ENCODE measurements at places on chromosomes 7 and 10.
A peak's percentile ranks its signal among the peaks of the same experiment; 100 is the strongest.

- no peak for DNase-seq
Observed at GRCh38 chr7:33623267-33623666, 282.1 kb upstream of the BMPER start.

DNA sequence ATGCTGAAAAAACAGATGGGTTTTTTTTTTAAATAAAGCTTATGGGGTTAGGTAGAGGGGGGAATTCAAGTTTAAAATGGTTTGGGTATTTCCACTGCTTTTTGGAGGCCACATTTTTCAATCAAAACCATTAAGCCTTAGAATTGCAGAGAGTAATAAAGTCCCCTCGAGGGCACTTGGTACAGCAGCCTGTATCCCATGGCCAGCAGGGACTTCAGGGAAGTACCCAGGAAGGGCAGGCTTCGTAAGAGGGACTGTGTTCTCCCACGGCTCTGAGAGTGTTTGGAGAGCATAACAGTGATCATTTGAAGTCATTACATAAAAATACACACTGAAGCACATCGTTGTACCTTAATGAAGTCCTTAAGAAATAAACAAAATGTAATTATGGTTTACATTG is 432.7 kb downstream of the DPP6 start:
- DNase-seq, result no peak

DNA sequence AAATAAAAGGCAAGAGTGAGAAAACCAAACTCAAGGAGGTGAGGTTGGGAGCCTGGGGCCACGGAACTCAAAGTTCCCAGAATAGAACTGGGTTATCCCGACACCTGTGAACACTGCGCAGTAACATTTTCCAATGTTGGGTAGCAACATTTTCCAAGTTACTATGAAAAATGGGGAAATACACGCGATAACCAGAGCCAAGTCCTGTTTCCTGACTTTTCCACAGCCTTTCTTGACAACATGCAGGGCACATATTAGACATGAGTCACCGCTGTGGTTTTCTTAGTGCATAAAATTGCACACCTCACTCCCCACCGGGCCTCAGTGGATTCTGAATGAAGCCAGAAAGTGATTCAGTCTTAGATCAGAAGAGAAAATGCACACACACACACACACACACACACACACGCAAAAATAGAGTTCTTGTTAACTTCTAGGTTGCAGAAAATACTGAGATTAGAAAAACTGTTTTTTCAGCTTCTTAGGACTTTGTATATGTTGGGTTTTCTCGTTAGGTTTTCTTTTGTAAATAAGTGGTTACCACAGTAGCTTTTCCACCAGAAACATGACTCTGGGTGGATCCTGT is 70.0 kb downstream of the CAMK1D start:
- peak; percentile 25 for DNase-seq

DNA sequence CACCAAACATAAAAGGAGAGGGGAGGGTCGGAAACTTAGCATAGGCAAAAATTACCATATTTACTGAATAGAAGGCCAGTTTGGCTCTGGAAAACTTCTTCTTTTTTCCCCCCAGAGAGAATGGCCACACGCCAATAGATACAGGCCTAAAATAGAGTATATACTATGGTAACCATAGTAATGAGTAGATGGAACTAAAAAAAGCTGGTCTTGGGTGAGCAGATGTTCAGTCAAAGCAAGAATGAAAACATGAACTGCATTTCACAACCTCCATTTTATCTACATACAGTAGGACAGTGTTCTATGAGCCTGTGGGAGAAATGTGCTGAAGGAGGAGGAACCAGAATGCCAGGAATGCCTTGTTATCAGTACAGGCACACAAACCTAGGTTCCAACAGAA is 141.7 kb upstream of the SEMA3A start:
- DNase-seq, result no peak

DNA sequence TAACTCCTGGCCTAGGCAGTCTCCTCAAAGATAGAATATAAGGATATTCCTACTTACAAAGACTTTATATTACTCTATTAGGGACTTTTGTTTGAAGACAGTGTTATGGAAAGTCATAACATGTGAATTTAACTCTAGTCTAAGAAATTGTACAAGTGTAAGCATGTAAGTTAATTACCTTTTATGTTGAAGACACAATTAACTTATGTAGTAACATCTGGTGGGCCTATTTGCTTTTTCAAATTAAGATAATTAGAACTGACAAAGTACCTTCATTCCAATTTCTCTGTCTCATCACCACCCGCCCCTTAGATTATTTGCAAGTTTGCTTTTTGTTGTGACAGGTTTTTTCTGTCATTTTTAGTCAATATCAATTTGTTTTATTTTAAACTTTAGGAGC is 126.0 kb upstream of the THSD7A start:
- DNase-seq, result no peak

- DNase-seq, result no peak
Observed at GRCh38 chr7:134165252-134165651, 38.1 kb downstream of the LRGUK start.

- no peak for DNase-seq
Observed at GRCh38 chr7:114130866-114131265, 212.1 kb upstream of the PPP1R3A start.

- DNase-seq, result no peak
Observed at GRCh38 chr7:45985902-45986301, 64.8 kb upstream of the IGFBP3 start.

DNA sequence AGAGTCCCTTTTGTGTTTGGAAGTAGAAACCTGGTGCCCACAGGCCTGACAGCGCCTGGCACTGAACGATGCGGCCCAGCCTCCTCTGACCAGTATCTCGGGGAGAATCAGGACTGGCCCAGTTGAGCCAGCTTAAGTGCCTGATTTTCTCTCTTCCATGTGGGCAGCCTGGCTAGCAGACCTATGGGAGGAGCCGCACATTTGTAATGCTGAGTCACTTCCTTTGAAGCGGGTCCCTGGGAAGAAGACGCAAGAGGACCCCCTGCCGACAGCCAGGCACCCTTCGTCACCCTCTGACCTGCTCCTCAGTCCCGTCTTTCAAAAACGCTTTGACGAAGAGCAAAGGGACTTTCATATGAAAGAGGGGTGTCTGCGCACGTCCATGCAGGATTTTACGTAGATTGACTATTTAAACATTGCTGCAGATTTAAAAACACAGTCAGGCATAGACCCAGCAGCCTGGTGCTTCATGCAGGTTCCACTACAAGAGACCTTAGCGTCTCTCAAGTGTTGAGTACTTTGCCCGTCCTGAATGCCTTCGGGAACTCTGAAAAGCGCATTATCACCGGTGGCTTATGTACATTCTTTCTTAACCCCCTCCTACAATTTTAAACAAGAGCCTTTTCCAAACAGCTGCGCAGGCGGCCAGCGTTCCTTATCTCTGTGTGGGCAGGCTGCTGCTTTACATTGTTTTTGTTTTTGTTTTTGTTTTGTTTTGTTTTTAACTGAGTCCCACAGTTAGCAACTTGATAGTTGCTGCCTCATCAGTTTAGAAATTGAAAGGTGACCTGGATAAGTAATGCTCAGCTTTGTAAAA is 36.5 kb upstream of the AP5Z1 start:
- DNase-seq, result no peak

GRCh38 chr10:5981529-5981928 is 4.2 kb upstream of the IL15RA start:
- DNase-seq, result no peak

DNA sequence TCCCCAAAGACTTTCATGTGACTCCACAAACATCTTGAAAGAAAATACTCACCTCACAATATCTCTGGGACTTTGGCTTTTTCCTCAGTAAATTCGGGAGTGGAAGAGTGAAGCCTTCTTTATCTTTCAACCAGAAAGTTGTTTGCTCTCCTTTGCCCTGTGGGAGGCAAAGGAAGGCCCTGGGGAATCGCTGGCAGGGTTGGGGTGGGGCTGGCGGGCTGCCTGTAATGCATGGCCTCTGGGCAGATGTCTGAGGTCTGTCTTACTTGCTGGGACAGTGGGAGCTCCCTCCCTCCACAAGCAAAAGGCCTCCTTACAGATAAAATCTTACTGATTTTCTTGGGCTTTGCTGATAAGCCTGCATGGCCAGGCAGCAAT is 24.9 kb downstream of the TECTB start:
- no peak for DNase-seq

DNA sequence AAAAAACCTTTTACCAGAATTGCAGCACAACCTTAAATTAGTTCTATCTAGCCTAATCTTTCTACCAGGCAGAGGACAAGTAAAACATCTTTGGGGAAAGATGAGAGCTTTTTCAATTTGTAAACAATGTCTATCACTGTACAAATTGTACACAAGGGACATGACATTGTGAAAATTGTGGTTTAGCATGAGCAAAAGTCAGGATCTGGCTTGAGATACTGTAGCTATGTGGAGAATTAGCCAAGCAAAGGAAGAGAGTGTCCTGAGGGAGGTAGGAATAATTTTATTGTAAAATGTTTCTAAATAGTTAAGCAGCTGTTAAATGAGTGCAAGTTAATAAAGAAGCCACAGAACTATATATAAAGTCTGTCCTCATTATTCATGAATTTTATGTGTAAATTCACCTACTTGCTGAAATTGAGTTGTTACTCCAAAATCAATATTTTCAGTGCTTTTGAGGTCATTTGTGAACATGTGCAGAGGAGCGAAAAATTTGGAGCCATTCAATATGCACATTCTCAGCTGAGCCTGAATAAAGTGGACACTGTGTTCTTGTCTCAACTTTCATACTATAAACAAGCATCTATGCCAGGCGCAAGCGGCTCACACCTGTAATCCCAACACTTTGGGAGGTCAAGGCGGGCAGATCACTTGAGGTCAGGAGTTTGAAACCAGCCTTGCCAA is 42.8 kb upstream of the POM121L12 start:
- no peak for DNase-seq

DNA sequence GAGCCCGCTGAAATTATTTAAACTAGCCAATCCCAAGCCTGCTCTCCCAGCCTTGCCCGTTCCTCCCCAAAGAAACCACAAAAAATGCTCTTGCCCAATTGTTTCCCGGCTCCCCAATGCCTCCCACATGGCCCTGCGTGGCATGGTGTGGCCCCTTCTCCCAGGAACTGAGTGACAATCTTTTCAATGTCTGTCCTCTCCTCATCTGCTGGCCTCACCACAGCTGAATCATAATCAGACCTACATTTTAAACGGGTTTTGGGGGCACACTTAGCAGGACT is 201.5 kb downstream of the PRPF18 start:
- no peak for DNase-seq

- DNase-seq, result no peak
Observed at GRCh38 chr7:151742713-151743480, 134.0 kb downstream of the PRKAG2 start.

GRCh38 chr10:102660888-102661657 is 16.8 kb downstream of the TRIM8 start:
- DNase-seq, result no peak

GRCh38 chr10:104301907-104302690 is 33.1 kb downstream of the GSTO2 start:
- no peak for DNase-seq

DNA sequence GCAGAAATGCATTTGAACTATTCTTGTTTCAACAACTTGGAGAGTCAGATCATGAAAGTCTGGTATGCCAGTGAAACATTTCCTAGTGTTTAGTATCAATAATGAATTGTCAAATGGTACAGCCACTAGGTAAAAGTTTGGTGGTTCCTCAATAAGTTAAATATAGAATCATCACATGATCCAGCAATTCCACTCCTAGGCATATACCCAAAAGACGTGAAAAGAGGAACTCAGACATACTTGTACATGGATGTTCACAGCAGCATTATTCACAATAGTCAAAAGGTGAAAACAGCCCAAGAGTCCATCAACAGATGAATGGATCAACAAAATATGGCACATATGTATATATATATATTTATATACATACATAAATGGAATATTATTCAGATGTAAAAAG is 67.0 kb upstream of the HPS1 start:
- DNase-seq, result no peak

- DNase-seq, result no peak
Observed at GRCh38 chr10:55750458-55750857, 610.6 kb downstream of the ZWINT start.

DNA sequence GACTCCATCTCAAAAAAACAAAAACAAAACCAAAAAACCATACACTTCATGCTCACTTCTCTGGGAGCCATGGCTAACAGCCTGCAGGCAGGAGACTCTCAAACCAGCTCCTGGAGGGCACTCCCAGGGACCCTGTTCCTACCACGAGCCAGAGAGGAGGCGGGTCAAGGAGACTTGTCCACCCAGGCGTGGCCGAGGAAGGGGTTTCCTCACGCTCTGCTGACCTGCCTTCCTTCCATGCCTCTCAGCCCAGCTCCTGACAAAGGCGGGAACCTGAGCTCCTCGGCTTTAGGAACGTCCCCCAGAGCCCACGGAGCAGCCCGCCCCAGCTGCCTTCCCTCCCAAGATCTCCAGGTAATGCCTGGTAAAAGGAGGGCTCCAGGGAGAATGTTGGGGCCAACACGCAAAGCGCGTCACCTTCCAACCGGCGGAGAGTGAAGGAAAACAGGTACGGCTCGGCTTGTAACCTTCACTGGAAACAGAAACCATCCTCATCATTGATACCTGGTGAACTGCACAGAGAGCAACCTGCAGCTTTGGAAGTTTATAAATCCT is 9.5 kb downstream of the GPR146 start:
- DNase-seq, result no peak

- DNase-seq, result no peak
Observed at GRCh38 chr10:11335167-11335652, 276.2 kb downstream of the USP6NL start.

DNA sequence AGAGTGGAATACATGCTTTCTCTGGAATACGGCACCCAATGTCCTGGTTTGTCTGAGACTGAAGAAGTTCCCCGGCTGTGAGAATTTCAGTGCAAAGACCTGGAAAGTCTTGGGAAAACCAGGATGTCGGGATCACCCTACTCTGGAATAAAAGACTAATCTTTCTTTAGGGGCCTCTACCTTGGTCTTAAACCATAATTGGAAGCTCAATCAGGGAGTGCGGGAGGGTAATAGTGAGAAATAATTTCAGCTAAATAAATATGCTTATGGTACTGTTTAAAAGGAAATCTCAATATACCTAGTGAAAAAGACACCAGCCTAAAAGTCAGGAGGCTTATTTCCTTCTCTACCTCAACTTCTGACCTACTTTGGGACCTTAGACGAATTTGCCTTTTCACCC is 236.1 kb upstream of the GLI3 start:
- no peak for DNase-seq

DNA sequence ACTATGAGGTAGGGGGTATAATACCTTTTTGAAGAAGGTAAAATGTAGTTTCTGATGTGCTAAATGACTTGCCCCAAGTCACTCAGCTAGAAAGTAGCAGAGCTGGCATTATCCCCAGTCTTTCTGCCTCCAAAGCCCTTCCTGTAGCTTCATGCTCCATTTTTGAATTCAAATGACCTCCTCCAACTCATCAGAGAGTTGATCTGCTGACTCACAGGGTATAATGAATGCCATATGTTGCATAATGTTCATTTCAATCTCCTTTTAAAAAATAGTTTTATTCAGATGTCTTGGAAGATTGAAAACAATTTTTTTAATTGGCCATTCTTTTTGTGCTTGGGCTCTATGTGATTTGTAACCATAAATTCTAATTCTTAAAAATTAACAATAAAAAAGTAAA is 272.8 kb upstream of the IMMP2L start:
- DNase-seq, result no peak

Data from stimulated activated CD8-positive, alpha-beta memory T cell treated with anti-CD3 and anti-CD28 coated beads, Interleukin-4, amount 100 ng/mL, for 4 hours (primary cell).